DND-41 (cell line): ENCODE measurements at places on chromosomes 5 and 9.

DNA sequence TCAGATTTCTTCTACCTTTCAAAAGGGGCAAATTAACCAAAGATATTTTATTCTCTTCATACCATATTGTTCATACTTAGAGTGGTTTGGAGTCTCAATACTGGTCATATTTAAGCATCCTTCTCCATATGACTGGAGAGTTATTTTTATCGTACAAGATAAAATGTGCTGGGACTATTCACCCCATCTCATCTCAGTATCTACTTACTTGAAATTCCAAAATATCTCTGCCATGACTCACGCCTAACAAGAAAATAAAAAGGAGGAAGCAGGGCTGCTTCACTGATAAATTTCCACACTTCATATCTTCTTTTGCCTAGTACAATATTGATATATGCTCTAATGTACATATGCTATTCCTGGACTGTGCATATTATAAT, 277.9 kb upstream of the CDH9 start:
- DNase-seq: no peak

- no peak for DNase-seq
Observed at GRCh38 chr5:65796751-65797316, 74.8 kb downstream of the NLN start.

GRCh38 chr5:149667084-149667828, 62.9 kb upstream of the PPARGC1B start:
- peak; percentile 44 for DNase-seq

DNA sequence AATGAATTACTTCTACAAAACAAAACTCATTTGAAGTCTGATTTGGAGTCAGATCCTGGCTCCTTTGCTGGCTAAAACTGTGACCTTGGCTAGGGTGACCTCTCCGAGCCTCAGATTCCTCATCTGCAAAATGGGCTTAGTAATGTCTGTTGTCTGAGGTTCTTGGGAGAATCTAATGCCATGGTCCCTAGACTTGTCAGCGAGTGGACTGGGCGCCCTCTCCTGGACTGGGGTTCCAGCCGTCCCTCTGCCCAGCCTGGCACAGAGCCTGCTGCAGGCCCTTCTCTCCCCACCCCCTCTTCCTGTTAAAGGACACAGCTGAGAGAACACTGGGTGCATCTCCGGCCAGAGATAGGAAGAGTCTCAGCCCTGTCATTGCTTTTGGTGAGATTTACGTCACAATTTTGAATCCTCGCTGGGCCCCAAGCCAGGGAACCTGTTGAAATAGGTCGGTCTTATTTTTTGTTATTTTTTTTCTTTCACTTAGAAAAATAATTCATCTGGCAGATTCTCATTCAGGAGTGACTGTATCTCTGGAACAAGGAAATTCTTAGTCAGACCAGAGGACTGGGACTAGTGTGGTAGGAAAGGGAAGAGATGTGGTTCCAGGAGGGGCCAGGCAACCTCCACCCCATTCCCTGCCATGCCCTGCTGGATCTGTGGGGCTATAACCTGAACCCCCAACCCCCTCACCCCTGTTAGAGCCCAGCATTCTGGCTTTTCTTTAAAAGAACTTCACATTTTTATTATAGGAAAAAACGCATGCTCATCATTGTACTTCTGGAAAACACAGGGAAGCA, 48.2 kb upstream of the RPL26L1 start:
- DNase-seq: no peak

DNA sequence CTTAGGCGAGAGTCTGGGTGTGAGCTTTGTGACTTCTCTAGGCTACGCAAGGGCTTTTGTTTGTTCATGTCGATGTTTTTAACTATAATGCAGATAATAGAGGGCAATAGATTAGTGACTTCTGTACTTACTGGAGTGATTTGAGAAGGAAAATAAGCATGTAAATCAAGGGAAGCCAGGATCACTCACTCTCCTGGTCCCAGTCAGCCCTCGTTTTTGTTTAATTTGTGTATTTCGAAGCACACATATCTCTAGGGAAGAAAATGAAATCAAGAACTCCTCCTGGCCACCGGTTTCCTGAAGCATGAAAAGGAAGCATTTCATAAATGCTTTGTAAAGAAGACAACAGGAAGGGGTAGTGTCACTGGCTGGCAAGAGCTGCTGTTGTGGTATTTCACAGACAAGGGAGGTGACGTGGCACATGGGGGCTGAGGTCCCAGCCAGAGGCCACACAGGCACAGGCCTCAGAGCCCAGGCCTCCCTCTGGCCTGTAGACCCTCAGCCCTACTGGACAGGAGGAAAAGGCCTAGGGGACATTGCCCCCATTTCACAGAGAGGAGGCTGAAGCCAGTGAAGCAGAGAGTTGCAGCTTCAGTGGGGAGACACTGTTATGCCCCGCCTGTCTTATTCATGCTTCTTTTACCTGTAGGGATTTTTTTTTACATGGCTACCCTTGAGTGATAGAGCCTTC, 34.1 kb downstream of the IRF1 start:
- peak; percentile 78 for DNase-seq

DNA sequence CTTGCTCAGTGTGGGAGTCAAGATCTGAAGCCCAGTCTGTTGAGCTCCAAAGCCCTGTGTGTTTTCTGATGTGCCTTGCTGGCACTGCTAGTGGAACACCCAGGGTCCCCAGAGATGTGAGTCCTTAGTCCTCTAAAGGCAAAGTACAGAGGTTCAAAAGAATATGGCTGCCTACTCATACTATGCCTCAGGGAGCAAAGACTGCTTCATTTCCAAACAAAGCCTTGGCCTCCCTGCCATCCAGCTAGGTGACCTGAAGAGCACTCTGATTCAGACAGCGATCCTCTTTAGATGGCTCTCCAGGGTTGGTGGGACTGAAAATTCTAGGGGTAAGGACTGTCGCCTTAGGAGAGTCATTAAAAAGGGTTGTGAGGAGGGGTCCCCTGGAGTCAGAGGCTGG, 2.0 kb downstream of the PRLR start:
- DNase-seq: no peak

DNA sequence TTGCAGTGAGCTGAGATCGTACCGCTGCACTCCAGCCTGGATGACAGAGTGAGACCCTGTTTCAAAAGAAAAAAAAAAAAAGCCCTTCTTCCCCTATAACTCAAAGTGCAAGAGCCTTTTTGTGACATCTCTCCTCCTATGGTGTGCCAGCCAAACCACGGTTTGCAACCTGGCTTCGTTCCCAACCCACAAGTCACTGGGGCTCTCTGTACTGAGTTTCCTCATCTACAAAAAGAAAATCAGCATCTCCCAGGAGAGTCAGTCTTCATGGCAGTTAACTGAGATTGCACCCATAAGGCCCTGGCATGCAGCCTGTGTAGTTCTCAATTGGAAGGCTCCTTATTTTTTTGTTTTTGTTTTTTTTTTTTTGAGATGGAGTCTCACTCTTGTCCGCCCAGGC, 14.8 kb downstream of the ODF2 start:
- DNase-seq: peak; percentile 69

DNA sequence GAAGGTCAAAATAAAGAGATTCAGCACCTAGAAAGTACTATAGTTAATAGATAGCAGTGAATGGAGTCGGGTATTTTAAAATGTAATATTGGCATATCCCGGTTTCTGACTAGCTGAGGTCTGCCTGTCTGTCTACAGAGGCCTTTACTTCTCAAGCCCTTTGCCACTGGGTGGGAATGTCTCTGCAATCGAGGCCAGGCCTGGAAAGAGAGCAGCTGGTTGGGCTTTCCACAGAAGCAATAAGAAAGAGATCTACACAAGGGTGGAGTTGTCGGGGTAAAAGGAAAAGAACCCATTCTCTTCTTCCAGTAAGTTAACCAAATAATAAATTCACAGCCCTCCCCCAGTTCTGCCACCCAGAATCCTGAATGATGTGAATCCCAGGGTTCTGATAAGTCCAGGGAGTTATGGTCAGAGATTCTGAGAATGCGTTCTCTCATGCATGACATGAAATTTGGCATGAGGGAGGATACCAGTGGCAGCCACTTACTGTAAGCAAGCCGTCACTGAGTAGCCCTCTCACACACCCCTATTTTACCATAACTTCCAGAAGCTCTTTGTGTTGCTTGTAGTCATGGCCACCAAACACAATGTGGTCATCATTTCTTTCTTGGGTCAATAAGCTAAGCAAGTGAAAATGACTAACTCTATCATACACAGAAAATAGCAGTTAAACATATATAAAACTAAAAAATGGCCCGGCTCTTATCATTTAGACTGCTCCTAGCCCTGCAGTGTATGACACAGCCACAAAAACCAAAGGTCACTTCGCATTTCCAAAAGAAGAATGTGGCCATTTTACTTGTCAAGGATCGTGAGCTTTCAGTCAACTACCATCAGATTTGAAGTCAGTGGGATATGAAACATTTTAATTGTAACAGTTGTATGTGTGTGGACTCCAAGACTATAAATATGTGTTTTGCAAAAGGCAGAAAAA, 185.0 kb downstream of the GLIS3 start:
- no peak for DNase-seq

- DNase-seq: peak; percentile 83
Observed at GRCh38 chr5:168851902-168852321, 272.7 kb upstream of the PANK3 start.

DNA sequence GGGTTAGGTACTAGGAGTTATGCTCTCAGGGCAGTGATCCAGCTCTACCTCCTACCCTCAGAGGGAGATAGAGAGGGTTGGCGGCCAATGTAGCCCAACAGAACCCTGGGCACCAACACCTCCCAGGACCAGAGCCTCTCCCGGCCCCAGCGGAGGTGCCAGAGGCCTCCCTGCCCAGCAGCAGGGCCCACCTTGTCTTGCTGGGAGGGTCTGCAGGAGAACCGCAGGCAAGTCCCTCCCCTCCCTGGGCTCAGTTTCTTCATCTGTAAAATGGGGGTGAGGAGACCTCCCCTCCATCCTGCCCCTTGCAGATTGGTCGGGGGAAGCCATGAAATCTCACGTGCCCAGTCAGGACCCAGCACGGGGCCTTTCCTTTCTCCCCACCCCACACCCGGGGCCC, 34.4 kb downstream of the HK3 start:
- DNase-seq: no peak

GRCh38 chr9:132154863-132155567, 6.8 kb upstream of the NTNG2 start:
- no peak for DNase-seq

DNA sequence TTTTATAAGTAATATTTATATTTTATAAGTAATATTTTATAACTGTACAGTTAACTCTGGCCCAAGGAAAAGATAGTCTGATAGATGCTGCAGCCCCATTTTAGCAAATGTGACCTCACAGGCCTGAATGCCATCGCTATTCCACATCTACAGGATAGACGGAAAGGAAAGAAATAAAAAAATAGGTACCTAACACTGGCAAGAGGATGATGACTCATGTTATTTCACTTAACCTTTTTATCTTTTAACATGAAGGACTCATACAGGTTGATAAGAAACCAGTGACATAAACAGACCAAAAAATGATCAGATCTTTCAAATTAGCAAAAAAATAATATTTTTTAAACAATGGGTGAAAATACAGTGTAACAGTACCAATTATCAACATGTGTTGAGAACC, 2.7 kb downstream of the CD274 start:
- no peak for DNase-seq

GRCh38 chr5:69189162-69190086, at the start of gene CENPH:
TSS of gene CENPH (plus strand) at chr5:69189583. CDS start at chr5:69189635, 52 bp downstream.
- DNase-seq: peak; percentile 94

DNA sequence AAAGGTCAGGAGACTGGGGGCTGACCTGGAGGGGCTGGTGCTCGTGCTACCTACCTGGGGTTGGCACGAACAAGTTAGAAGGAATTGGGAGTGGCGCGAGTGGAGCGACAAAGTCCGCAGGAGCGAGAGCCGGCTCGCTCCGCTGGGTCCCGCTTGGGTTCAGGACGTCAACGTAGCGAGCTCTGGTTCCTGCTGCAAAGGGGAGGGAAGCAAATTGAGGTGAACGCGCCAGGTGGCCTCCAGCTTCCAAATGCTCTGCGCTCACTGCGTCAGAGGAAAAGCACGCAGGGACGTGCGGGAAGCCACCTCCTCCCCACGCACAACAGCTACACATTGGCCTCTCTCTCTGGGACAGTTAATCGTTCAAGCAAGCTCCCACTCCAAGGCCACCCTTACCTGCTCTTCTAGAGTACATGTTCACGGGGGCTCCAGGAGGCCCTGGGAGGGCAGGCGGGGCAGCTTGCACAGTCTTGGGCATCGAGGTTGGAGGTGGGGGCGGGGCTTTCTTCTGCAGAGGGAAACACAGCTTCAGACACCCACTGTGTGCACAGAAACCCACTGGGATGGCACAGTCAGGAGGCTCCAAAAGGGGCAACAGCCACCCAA, 7.6 kb upstream of the INPP5E start:
- DNase-seq: no peak

- DNase-seq: no peak
Observed at GRCh38 chr5:111551569-111552275, 39.4 kb upstream of the STARD4 start.

GRCh38 chr5:113003763-113004162, 27.2 kb downstream of the DCP2 start:
- no peak for DNase-seq

DNA sequence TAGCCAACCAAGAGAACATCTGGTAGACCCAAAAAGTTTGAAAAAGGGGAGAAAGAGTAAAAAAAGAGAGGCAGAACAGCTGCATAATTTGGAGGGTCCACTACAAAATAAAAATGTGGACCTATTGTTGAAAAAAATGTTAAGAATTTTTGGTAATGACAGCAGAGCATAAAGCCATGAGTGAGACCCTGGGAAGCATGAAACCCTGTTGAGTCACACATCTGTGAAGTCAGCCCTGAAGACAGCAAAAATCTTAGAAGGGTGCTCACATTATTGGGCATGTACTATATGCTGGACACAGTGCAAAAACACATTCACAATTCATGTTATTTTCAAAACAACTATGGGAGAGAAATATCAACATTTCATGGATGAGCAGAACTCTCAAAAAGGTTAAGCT, 56.4 kb upstream of the LIFR start:
- DNase-seq: no peak

- no peak for DNase-seq
Observed at GRCh38 chr5:77853353-77853907, 77.3 kb upstream of the TBCA start.

- DNase-seq: no peak
Observed at GRCh38 chr5:132364319-132364718, 5.2 kb upstream of the SLC22A5 start.

DNA sequence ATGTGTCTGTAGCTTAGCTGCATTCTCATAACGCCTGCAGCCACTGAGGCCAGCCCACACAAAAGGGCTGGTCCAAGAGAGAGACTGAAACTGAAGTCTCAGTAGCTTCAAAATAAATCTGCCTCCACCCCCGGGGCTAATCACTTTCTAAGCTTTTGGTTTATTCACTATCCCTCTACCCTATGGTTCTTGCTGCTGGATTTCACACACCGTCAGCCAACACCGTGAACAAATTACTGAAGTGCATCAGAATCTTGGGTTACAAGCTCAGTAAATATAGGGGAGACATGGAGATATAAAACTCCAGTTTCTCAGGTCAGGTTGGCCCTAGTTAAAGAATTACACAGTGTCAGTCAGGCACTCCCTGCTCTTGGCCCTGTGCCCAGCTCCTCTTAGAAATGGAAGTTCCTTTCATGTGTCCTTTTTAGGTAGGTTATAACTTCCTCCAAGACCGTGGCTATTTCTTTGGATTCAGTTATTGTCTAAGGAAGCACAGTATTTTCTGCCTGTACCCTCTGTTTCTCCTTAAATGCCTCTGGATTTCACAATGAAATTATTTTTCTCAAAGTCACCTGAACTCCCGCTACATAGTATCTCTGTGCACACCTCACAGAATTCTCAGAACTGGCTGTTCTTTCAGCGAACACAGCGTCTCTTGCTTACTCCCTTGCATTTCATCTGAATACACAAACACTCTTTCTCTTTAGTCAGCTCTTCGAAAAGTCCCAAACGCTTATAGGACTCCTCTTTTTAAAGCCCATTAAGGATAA, 112.5 kb downstream of the FAM174A start:
- DNase-seq: peak; percentile 77

GRCh38 chr9:116145036-116145435, 8.6 kb upstream of the PAPPA start:
- DNase-seq: no peak
